ENCODE measurements at places on chromosomes 5 and 9.

- DNase-seq: no peak
Measured at GRCh38 chr9:114051706-114052105, 26.4 kb downstream of the AMBP start.

- DNase-seq: no peak
Measured at GRCh38 chr9:2050236-2050635, 35.1 kb downstream of the SMARCA2 start.

- no peak for DNase-seq
Measured at GRCh38 chr5:39992617-39993202, 567.9 kb upstream of the DAB2 start.

GRCh38 chr9:127525401-127526188 is 74.3 kb downstream of the LRSAM1 start:
- DNase-seq: peak; percentile 57

DNA sequence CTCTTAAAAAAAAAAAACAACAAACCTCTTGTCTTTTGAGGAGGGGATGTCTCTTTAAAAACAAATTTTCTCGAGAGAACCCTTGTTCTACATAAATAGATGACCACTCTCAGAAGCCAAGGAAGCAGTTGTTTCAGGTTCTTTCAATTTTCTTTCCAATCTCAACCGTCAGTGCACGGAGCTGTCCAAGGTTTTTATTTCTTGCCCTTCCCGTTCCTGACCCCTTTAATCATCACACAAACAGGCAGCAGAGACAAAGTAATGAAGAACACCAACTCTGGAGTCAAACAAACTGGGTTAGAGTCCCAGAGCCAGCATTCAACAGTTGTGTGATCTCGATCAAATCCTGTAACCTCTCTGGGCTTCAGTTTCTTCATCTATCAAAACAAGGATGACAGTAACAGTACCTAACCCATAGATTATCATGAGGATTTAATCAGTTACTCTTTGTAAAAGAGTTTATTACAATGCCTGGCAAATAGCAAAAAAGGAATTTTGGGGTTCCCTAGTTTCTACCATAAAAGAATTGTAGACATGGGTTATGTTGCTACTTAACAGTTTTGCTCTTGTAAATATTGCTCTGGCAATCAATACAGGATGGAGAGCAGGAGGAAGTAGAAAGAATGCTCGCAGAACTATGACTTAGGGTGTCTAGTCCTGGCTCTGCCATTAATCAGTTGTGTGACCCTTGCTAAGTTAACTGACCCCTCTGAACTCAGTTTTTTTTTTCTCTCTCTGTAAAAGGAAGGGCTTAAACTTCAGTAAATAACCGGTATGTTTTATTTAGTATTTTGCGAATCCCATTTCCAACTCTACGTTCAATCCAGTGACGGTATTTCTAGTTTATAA is 1.0 kb upstream of the NIM1K start:
- DNase-seq: peak; percentile 8
